ENCODE measurements at places on chromosomes 2 and 18.
A peak's percentile ranks its signal among the peaks of the same experiment; 100 is the strongest.

GRCh38 chr2:34815052-34815741, 1216.1 kb upstream of the FAM98A start:
- DNase-seq, result no peak

DNA sequence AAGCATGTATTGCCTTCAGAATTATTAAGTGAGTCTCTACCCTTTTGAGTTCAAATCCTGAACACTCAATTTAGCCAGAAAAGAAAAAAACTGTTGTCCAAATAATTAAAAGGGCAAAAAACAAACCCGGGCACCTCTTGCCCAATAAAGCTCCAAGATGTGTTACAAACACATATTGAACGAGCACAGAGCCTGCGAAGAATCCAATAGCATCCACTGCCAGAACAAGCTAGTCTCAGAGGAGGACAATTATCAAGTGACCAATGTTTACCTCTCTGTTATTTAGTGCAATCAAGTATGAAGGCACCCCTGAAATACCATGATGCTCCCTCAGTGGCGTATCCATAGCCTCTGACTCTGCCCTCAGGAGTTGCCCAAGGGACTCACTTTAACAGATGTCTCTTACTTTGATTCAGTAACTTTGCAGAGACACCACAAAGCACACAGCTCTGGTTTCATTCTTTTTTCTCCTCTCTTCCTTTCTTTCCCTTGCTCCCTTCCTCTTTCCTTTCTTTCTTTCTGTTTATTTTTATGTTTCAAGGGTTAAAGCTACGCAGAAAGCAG, 93.5 kb upstream of the SPATS2L start:
- no peak for DNase-seq

GRCh38 chr18:35577045-35577848, 4.3 kb upstream of the GALNT1 start:
- DNase-seq, result no peak

GRCh38 chr2:237092920-237093781, 7.5 kb downstream of the COPS8 start:
- peak; percentile 5 for DNase-seq

- DNase-seq, result no peak
These were observed 53.5 kb downstream of the COLEC12 start for GRCh38 chr18:446941-447560.

GRCh38 chr2:145026456-145027455, 506.8 kb upstream of the ZEB2 start:
- DNase-seq, result no peak

DNA sequence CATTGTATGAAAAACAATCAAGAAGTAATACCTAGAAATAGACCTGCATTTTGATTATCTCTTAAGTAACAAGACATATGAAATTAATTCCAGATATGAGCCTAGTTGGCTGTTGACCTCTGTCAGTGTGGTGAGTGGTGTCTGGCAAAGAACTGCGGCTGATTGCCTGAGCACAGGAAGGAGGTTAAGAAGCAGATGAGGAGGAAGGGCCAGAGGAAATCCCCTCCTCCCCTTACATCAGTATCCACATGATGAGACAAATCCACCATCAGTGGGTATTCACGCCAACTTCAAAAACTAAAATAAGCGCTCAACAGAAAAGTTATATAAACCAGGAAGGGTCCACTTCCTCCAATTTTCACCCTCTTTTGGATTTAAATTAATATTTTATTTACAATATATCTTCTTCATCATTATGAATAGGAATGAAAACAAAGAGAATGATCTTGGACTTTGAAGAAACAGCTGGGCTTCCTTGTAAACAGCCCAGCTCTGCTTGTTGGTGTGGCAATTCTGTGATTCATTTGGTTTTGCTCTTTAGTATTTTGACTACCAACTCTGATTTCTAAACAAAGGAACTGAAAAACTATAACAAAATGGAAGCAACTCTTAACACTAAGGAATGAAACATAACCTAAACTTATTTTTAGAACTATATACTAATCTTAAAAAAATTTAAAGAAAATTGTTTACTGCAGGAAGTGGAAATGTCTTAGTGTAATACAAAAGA, 27.3 kb downstream of the RFTN2 start:
- no peak for DNase-seq

DNA sequence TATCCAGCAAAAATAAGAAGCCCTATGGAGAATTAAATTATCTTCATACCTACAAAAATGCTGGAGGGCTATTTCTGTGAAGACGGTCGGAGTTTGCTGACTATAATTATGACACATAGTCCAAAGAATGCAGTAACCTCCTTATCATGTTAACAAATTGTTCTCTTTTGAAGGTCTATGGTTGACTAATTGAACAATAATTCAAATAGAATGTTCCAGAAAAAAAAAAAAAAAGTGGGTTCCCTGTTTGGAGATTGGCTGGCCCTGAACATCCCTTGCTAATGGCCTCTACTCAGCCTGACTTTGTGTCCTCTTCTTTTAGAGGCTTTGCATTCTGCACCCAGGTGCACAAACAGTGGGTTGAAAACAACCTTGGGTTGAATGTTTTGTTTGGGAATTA, 82.8 kb upstream of the CCBE1 start:
- DNase-seq, result no peak

DNA sequence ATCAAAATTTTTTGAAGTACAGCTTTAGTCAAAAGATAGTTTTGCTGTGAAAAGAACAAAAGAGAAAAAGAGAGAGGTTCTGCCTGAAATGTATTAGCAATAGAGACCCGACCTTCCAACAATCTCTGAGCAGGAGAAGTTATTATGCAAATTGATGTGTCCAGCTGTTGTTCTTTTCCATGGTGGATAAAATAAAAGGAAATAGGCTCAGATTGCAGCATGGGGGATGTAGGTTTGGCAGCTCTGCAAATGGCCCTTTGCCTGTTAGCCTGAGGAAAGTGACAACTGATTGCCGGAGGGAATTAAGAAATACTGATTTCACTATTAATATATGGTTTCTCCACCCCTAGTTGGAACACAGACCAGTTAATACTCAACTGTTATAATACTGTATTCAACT, 1283.2 kb upstream of the NXPH2 start:
- DNase-seq, result no peak

- DNase-seq, result no peak
These were observed 198.6 kb upstream of the CWC22 start for GRCh38 chr2:180205621-180206235.

- no peak for DNase-seq
These were observed 125.8 kb upstream of the CDH19 start for GRCh38 chr18:66729442-66730239.

- DNase-seq, result no peak
These were observed 779.5 kb upstream of the ID2 start for GRCh38 chr2:7902251-7902765.
